Activated T-helper 1 cell treated with Interleukin-2 at 50 U/mL for 16 hours (primary cell): ENCODE measurements at places on chromosomes 6 and 20.

DNA sequence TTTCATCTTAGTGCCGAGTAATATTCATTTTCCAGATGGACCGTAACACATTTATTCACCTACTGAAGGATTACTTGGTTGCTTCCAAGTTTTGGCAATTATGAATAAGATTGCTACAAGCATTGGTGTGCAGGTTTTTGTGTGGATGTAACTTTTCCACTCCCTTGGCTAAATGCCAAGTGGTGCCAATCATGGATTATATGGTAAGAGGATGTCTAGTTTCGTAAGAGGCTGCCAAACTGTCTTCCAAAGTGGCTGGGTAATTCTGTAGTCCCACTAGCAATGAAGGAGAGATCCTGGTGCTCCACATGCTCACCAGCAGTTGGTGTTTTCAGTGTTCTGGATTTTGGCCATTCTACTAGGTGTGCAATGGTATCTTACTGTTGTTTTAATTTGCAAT is 117.1 kb downstream of the IRF4 start:
- no peak for DNase-seq

DNA sequence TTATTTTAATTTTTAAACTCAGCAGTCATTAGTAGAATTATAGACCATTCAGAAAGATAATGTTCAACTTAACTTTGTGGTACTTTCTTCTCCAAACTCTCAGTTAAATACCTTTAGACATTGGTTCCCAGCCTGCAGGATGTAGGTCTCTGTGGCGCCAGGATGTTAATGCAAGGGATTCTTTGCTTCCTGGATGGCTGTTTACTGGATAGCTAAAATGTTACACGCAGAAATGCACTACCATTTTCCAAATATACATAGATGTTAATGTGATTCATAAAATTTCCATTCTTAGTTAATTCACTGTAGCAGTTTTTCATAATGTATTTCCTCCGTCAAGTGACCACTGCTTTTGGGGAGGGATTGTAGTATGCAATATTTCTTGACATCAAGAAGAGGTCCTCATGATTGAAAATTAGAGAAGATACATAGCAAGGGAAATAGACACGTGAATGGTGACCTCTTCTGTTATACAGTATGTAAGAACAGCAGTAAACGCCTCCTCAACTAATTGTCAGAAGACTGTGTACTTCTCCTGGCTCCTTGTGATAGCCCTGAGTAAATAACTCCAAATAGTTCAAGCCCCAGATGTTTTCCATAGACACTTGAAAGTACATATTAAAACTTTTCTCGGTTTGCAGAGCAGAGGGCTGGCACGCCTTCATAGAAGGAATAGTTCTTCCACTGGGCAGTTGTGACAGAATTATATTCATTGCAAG is 128.8 kb downstream of the LCA5 start:
- DNase-seq: no peak

- DNase-seq: no peak
Observed at GRCh38 chr20:7392542-7393206, 547.6 kb downstream of the HAO1 start.

- no peak for DNase-seq
Observed at GRCh38 chr6:70980727-70981126, 23.9 kb upstream of the B3GAT2 start.

DNA sequence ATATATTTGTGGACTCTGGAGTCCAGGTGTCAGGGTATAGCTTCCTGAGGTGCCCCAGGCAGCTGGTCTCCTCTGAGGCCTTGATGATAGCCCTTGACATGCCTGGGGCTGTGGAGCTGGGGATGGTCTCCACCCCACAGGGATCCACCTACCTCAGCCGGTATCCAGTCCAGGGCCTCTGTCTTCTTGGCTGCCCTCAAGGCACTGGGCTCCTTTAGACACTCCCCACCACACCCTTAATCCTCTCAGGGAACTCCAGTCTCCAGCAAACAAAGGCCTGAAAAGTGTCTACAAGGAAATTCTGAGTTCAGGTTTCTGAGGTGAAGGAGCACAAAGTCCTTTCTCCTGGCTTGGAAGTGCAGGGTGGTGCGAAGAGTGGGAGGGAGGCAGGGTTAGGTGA is 44.6 kb upstream of the DDR1 start:
- no peak for DNase-seq
